ENCODE measurements at places on chromosomes 4 and X.

- DNase-seq: no peak
These were observed 51.4 kb upstream of the PCDH18 start for GRCh38 chr4:137583671-137584070.

DNA sequence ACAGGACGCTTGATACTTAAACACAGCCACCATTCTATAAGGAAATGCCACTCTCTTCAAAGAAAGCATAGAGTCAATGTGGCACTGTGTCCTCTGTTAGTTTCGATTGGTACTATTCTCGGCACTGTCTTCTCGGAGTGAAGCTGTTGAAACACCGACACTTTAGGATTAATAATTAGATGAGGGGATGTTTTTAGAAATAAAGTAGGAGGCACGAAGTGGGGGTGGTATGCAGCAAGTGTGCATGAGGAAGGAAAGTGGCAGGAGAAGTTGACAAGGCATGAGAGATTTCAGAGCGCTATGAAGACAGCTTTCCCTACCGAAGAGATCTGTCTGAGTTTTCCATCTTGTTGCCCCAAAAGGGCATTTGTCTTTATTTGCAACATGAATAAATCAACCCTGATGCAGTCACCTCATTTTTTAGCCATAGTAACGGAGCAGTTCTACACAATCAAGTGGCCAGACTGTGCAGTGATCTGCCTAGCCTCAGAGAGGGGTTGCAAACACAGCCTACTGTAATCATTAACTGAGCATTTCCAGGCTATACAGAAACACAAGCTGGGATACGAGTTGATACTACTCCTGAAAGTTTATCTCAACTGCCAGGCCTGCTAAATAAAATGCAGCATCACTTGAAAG, 8.3 kb downstream of the GPRIN3 start:
- DNase-seq: no peak

DNA sequence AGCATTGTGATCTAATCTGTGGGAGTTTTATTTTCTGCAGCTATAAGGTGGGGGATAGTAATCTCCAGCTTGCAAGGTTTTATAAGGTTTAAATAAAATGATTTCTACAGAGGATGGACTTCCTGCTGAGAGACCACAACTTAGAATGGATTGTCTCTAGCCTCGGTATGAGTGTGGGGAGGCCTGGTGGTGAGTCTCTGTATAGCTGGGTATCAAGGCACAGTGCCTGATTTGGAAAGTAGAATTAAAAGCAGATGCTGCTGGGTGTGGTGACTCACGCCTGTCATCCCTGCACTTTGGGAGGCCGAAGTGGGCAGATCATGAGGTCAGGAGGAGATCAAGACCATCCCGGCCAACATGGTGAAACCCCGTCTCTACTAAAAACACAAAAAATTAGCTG, 162.0 kb upstream of the GATB start:
- no peak for DNase-seq

GRCh38 chr4:145097821-145098674, at the start of the genes ABCE1 and ANAPC10:
Gene ABCE1 (plus strand): TSS chr4:145098311. CDS start chr4:145104413, 6,102 bp downstream.
Gene ANAPC10 (minus strand): TSS chr4:145098196. CDS start chr4:145096099, 2,097 bp downstream.
- DNase-seq: peak; percentile 97

- DNase-seq: no peak
These were observed 7.2 kb upstream of the PRDM8 start for GRCh38 chr4:80189956-80190677.

Measured in inflammatory macrophage (primary cell).